Fibroblast of skin of left biceps (primary cell): ENCODE measurements at places on chromosomes 16 and 17.

- DNase-seq: no peak
Measured at GRCh38 chr16:21646091-21646490, 6.3 kb downstream of the IGSF6 start.

DNA sequence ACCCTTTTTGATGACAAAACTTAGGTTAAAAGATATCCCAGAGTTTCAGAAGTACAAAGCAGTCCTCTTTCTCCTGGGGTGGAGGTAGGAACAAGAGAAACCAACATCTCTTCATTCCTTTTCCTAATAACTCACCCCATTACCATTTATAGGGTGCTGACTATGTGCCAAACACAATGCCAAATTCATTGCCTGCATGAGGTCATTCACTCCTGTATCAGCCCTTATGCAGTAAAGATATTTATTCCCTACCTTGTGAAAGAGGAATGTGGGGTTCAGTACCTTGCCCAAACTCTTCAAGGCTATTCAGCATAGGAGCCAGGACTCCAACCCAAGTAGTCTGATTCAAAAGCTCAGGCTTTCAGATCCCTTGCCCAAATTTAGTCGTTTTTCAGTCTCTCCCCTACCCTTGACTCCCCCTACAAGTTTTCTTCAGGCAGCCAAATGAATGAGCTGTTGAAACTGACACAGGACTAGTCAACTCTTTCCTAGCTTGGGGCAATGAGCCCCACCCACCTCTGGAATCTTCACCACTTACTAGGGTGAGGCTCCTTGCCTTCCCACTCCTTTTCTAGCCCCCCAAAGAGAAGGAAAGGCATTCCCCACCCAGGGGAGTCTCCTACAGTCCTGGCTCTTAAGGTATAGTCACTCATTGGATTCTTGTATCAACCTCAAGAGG is 5.9 kb downstream of the KRT14 start:
- DNase-seq: no peak

DNA sequence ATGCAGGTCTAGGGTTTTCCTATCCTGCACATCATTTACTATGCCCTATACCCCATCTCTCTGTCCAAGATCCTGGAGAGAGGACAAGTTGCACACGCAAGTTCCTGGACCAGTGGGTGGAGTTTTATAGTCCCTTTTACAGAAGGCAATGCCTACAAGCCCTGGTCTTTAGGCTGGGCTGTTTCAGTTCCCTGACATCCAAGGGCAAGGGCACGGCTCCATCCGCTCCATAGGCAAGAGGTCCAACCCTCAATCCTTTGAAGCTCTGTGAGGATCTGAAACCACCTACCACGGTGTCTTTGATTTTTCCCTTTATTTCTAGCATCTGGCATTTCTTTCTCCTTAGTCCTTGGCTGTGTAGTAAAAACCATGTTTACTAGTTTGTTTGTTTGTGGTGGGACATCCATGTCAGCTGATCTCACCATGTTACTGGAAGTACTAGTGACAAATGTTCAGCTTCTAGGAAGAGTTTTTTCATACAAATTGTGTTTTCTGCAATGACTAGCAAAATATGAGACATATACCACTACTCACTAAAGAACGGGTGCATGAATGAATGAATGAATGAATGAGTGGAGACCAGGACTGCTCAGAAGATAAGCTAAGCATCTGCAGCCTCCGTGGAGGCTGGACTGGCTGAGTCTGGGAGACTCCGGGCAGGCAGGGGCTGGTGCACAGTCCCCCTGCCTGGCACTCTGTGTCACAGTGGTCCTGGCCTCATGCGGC is 359.4 kb downstream of the SLC39A11 start:
- DNase-seq: no peak

GRCh38 chr16:65846210-65846602 is 520.3 kb upstream of the CDH5 start:
- DNase-seq: no peak

DNA sequence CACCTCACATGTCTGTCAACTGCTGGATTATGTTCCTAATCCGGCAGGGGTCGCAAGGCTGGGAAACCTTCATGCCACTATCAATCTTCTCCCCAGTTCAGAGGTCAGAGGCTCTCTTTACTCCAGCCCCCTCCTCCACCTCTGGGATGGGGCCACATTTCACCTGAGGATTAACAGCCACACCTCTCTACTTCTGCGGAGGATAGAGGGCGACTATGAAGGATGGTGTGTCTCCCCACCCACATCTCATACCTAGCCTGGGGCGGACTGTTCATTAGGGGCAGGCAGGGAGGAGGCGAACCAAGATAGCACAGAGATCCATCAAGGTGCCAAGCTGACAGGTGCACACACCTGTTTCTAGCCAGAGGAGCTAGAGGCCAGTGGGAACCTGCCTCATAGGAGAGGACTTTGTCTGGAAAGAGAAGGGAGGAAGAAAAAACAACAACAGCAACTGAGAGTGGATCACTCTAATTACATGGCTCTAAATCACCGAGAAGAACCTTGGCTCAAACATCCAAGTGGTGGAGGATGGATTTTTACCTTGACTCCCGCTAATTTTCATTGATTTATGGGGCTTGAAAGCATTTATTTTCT is 41.9 kb upstream of the SKAP1 start:
- DNase-seq: no peak

DNA sequence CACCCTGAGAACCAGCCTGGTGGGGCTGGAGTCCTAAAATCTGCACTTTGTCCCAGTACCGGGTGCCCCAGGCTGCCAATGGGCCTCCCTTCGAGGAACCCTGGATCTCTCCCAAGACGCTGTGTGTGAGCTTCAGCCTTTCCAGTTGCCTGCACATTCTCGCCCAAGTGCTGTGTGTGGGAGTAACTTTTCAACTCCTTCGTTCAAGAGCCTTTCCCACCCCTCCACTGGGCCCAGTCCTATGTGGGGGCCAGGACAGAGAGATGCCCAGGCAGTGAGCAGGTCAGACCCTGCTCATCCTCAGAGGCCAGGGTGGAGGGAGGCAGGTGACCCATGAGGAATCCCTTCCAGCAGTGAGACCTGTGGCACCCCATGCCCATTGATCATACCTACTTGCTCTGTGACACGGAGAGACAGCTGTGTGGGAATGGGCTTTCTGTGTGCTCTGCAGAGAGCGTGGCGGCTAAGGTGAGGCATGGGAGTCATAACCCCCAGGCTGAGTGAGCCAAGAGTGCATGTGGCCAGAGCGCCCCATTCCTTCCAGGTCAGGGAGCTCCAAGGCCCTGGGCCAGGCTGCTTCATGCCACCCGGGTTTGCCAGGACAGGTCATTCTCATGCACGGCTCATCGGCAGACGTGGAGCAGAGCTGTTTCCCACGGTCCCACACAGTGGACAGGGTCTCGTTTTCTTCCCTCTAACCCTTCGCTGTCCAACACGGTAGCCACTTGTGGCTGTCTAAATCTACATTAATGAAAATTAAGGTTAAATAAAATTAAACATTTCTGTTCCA is 154.4 kb downstream of the CLEC16A start:
- DNase-seq: no peak

GRCh38 chr17:6547336-6547735 is 9.0 kb downstream of the PITPNM3 start:
- no peak for DNase-seq

DNA sequence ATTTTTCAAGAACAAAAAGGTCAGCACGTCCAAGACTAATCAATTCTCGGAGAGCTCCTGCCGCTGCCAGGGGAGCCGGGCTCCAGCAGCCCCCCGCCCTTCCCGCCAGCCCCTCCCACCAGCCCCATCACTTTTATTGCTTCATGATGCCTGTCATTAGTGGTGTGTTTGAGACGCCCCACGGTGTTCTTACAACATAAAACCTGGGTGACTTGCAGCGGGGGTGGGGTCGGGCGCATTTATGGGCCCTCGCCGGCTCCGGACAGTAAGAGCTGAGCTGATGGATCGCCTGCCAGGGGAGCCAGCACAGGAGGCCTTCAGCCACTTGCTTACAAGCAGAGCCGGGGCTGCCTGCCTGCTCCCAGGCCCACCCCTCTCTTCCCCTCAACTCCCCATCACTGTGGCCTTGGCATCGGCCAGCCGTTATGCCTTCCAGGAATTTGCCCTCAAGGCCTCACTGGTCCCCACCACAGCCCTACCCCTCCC is 82.9 kb upstream of the CBX4 start:
- no peak for DNase-seq
